Endothelial cell of umbilical vein (primary cell): ENCODE measurements at places on chromosomes 6 and 20. TPM values are rescaled to one million over a fixed set of nuclear protein-coding genes. Genes with fewer than 3 reads are reported as not detected.

GRCh38 chr20:23138226-23138625 lies 52.1 kb upstream of the CD93 start:
- no peak for DNase-seq

- DNase-seq: no peak
Observed at GRCh38 chr6:57019434-57019833, 27.1 kb upstream of the KIAA1586 start.

DNA sequence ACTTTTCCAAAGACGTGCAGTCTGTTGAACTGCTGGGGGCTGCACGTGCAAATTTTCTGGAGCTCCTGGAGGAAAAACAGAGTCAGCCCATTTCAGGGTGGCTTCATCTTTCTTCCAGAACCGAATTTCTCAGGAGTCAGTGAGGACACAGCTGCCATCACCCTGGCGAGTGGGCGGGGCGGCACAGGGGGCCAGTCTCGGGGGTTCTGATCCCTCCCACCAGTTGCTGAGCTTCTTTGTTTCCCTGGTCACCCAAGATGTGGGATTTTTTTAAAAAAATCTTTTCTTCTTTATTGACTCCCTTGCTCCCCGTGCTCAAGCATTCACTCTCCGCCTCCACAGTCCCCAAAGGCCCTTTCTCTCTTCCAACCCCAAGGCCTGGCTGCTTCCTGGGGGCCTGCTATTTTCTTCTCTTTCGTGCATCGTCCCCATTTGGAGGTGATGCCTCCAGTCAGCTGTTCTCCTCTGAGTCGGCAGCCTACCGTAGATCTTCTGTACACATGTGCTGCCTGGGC lies 8.9 kb downstream of the C6orf118 start:
- no peak for DNase-seq

The ISM1 gene
- total RNA-seq: not detected in 2 replicates

The TAGAP gene
- not detected in 2 replicates for total RNA-seq

GRCh38 chr6:45148278-45148677 lies 179.9 kb upstream of the RUNX2 start:
- no peak for DNase-seq

The ANGPT4 gene
- not detected in 2 replicates for total RNA-seq

DNA sequence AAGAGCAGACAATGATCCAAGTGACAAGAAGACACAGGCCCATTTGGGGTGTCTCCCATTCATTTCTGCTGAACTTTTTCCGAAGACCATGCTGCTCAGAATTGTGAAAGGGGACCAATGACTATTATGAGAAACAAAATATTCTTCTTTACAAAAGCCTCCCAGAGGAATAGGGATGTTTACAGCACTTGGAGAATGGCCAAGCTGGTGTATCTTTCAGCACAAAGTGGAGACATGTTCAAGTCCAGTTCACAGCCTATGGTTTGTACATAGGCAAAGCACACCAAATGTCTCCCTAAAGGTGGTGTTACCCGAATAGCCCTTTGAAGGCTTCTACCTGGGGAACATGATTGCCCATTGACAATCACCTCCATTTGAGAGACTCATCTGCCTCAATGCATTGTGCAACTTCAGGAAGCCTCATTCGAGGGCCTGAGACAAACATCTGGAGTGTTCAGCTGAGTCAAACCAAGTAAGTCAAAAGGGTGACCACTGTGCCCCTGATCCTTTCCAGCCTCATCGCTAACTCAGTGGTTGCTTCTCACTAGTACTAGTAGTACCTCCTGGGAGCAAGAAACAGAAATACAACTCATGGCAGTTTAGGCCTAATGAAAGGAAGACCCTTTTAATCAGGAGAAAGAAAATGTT lies 451.0 kb upstream of the MARCKS start:
- no peak for DNase-seq

The TFAP2D gene
- not detected in 2 replicates for total RNA-seq

DNA sequence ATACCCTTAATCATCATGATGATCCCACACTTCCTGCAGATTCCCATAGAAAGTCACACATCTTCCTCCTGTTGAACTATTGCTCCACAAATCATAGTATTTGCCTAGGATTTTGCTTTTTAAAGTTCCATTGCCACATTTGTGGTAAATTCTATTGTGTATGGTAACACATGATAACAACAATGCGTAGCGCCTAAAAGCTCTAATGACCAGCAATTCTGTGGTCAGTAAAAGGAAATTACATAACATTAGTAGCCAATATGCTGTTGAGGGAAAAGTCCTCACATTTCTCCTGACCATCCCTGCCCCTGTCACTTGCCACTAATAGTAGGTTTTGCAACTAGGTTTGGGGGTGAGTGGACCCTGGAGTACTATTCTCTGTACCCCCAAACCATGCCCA lies 31.8 kb upstream of the PDE7B start:
- no peak for DNase-seq

DNA sequence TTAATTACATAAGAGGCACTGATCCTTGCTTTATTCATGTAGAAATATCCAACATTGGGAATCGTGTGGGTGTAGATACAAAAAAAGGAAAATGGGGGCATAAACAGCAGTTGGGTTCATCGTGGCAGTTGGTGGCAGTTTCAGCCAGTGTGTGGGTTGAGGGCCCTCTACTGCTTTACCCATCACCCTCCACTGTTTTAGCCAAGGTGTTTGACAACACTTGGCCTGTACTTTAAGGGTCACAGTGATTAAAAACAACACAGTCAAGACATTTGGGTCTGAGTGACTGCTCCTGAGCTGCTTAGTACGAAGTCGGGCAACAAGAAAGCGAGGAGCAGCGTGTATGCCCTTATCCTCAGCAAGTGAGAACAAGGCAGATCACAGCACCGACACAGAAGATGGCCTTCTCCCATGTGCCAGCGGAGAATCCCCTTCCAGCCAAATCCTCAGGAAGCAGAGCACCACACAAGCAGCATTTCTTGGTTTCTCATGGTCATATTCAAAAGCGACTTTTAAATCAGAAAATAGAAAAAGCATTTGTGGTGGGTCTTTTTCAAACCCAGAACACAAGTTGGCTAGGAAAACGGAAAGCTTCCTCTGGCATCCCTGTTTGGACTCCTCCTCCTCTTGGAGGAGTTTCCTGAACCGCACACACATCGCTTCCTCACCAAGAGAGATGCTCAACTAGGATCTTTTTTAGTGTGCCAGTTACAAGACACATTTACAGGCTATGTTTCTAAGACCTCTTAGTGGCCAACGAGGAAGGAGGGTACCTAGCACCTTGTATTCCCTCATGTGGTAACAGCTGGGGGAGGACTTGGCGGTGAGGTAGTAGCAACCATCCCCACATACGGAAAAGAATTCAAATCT lies 23.5 kb downstream of the EIF2S2 start:
- DNase-seq: no peak

DNA sequence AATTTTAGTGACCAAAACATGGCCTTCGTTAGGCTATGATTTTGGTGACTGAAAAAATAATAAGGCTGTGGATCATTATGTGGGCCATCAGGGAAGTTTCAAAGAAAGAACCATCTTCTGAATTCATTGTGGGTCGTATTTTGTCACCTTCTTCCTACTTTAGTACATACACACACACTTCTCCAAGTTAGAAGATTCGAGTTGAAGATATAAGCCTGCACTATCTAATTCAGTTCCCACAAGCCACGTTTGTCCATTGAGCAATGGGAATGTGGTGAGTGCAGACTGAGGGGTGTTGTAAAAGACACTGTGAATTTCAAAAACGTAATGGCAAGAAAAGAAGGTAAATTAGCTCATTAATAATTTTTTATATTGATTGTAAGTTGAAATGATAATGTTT lies 766.0 kb downstream of the KIF16B start:
- DNase-seq: no peak

DNA sequence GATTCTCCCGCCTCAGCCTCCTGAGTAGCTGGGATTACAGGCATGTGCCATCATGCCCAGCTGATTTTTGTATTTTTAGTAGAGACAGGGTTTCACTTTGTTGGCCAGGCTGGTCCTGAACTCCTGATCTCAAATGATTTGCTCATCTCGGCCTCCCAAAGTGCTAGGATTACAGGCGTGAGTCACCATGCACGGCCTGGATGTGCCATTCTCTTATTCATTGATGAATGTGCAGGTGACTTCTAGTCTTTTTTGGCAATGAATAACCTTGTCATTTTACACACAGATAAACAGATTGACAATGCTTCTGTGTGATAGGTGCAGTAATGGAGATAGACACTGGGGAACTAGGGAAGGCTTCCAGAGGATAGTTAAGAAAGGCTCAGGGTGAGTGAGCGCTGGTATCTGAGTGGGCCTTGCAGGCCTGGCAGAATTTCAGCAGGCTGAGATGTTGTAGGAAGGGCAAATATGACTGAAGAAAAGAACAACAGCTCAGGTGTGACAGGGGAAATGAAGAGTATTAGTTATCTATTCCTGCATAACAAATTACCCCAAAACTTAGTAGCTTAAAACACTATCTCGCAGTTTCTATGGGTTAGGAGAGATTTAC lies 23.3 kb downstream of the PPARD start:
- no peak for DNase-seq
